ENCODE measurements at places on chromosomes 6 and 20.

DNA sequence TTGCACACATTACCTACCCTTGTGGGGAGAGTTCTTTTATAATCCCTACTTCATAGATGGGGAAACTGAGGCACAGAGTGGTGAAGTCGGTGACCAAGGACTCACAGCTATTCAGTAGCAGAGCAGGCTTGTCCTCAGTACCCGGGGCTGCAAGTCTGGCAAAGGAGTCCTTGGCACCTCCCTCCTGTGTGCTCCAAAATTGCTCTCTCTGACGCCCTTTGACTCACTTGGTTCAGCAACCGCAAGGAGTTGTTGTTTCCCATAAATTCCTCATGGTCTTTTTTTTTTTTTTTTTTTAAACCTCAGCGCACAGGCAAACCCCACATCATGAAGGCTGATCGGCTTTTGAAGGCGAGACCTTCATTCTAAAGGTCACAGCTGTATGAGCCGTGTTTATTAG is 143.2 kb downstream of the CEBPB start:
- no peak overlapping the region for H3K4me3 ChIP-seq
- peaks cover 5% of the 10 kb centered on the region for H3K27me3 ChIP-seq
- DNase-seq = no peak
- H3K4me1 ChIP-seq = peaks cover 31% of the 10 kb centered on the region
- peaks cover 3% of the 10 kb centered on the region for H3K36me3 ChIP-seq

GRCh38 chr6:22029171-22029570 is 267.7 kb downstream of the PRL start:
- no peak overlapping the region for H3K27ac ChIP-seq
- DNase-seq = no peak
- H3K4me3 ChIP-seq = no peak overlapping the region
- peaks cover 40% of the 10 kb centered on the region for H3K4me1 ChIP-seq

DNA sequence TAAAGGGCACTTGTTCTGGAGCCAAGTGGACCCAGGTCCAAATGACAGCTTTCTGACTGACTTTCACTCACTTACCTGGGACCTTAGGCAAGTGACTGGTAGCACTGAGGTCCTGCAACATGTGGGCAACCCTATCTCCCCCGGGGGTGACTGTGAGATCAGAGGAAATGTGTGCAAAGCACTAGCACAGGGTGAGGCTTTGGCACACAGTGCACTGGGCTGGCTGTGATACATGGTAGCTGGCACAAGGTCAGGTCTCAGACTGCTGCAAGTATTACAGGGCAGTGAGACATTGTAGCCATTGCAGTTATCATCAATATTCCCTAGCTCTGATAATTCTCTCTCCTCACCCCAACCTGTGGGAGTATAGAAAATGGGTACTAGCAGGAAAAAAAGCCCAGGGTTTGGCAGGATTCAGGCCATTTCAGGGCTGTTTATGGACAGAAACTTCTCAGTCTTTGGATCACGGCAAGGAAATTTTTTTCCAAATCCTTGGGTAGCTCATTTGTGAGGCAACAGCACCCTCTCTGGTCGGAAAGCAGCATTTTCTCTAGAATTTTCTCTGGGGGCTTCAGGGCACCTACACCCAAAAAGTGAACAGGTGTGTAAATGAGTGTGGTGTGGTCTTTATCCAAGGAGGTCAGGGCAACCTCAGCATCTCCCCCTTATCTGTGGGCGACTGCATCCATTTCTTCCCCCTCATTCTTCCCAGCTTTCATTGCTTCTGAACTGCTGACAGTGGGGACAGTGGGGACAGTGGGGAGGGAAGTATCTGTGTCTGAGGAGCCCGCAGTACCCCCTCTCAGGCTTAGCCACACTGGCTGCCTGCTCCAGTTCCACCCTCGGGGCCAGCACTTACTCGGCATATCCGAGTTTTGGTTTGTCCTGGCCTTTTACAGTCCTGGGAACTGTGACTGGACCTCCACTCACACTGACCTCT is 148.7 kb upstream of the PHACTR3 start:
- no peak for DNase-seq
- no peak overlapping the region for H3K4me3 ChIP-seq
- H3K27ac ChIP-seq = no peak overlapping the region
- H3K36me3 ChIP-seq = no peaks in the 10 kb centered on the region

DNA sequence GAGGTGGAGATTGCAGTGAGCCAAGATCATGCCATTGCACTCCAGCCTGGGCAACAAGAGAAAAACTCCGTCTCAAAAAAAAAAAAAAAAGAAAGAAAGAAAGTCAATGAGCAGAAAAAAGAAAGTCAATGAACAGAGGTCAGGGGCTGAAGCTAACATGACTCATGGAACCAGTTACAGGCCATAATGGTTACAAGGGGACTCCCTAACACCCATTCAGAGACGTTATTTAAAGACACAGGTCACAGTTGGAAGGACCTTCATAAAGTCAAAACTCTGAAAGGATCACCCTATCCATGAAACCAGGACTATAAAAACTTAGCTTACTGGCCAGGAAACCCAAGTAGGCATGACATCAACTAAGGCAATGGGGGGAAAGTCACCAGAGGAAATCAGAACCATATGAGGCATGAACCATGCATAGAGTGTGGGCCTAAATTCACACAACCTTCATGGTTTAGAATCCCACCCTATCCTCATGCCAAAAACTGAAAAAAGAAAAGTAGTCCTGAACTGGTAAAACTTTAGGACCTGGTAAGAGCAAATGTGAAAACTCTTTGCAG is 18.2 kb downstream of the FBXL4 start:
- no peaks in the 10 kb centered on the region for H3K27me3 ChIP-seq
- no peak overlapping the region for H3K4me3 ChIP-seq
- H3K27ac ChIP-seq = no peak overlapping the region
- no peak for DNase-seq
- H3K36me3 ChIP-seq = peaks cover 40% of the 10 kb centered on the region
- no peaks in the 10 kb centered on the region for H3K4me1 ChIP-seq

DNA sequence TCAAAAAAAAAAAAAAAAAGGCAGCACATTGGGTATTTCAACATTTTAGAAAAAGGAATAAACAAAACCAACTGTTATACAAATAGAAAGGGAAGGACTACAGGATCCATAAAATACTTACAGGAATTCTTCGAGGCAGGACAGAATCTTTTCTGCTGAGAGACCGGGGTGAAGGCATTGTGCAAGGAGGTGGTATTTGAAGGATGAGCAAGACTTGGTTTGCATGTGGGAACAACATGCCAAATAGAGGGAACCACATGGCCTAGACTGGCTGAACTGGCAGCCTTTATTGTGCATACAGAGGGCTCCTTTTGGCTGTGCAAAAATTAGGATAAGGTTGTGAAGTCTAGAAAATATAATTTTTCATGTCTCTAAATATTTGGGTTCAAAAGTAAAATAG is 62.9 kb downstream of the SCAND1 start:
- no peak overlapping the region for H3K4me3 ChIP-seq
- peaks cover 14% of the 10 kb centered on the region for H3K36me3 ChIP-seq
- no peaks in the 10 kb centered on the region for H3K27me3 ChIP-seq
- H3K27ac ChIP-seq = no peak overlapping the region
- DNase-seq = no peak

- H3K4me3 ChIP-seq = no peak overlapping the region
- H3K36me3 ChIP-seq = peaks cover 31% of the 10 kb centered on the region
- no peak for DNase-seq
Measured at GRCh38 chr20:396619-397431, 11.3 kb upstream of the RBCK1 start.

- no peak overlapping the region for H3K27ac ChIP-seq
- peaks cover under 1% of the 10 kb centered on the region for H3K27me3 ChIP-seq
- peaks cover 6% of the 10 kb centered on the region for H3K4me1 ChIP-seq
- no peak for DNase-seq
- H3K36me3 ChIP-seq = peaks cover 11% of the 10 kb centered on the region
Measured at GRCh38 chr6:130675072-130675471, 152.1 kb upstream of the SMLR1 start.

Measured in activated CD4-positive, alpha-beta T cell treated with anti-CD3 and anti-CD28 coated beads, Interleukin-2, amount 10 ng/mL, durations not matched to agents 7 days and 5 days (primary cell).